ENCODE measurements at places on chromosomes 2 and 18.

- no peak for DNase-seq
These were observed at the start of gene CD226 for GRCh38 chr18:69947361-69948133. Gene CD226, minus strand, starts transcription at chr18:69947873. Its CDS starts 467 bp downstream, at chr18:69947406.

- DNase-seq: no peak
These were observed 36.2 kb downstream of the ADNP2 start for GRCh38 chr18:80145196-80145804.

DNA sequence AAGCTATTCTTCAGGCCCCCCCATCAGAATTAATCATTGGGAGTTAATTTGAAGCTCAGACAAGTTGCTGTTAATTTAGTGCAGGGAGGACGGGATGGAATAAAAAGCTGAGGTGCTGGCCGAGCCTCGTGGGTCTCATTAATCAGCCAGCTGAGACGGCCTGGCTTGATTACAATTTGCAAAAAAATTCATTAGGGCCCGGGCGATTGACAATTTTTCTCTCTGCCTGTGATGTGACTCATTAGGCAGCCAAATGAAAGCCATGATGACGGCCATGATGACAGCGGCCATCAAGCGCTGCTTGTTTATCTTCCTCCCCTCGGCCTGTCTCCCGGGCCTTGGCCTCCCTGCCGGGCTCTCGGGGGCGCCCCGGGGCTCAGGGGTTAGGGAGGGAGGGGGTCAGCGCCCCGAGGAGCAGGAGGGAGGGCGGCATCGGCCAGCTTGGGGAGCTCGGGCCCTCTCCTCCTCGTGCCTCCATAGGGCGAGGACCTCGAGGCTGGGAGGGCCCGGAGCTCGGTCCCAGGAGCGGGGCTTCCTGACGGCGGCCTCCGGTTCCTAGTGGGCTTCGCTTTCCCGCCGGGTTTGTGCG is 5.2 kb downstream of the GBX2 start:
- DNase-seq: no peak

GRCh38 chr2:216189410-216189809 is 80.3 kb downstream of the XRCC5 start:
- no peak for DNase-seq

GRCh38 chr2:185417688-185418087 is 320.9 kb upstream of the FSIP2 start:
- no peak for DNase-seq

GRCh38 chr18:75574187-75574586 is 146.7 kb upstream of the SMIM21 start:
- no peak for DNase-seq

DNA sequence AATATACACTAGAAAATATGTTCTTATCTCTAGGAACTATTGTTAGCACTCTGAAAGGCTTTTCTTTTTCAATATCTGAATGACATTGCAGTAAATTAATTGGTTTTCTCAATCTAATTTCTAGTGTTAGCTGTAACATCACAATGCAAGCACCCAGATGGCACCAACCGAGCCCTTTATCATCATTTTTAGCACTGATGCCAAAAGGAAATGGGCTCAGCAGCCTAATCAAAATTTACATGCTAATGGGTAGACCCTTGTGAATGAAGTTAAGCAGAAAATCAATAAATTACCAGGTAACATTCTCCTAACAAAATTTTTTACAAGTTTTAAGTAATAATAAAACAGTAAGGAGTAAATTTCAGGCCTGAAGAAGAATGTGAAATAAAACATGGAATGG is 53.5 kb upstream of the PGAP1 start:
- DNase-seq: no peak

DNA sequence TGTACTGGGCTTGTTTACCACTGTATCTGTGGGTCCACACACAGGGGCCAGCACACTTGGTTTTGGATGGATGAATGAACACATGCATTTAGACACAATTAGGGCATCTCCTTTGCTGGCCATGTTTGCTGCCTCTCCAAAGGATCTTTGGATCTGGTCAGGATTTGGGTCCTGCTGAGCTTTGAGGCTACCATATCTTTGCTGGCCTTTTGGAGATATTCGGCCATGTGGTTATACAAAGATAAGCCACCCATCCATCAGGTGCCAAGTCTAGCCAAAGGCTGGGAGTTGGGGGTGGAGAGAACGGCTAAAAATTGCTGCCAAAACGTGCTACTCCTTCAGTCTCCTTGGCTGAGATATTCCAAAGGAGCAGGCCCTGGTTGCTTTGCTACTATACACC is 18.2 kb upstream of the FZD7 start:
- no peak for DNase-seq

GRCh38 chr2:19797871-19798270 is 103.9 kb downstream of the TTC32 start:
- DNase-seq: no peak

DNA sequence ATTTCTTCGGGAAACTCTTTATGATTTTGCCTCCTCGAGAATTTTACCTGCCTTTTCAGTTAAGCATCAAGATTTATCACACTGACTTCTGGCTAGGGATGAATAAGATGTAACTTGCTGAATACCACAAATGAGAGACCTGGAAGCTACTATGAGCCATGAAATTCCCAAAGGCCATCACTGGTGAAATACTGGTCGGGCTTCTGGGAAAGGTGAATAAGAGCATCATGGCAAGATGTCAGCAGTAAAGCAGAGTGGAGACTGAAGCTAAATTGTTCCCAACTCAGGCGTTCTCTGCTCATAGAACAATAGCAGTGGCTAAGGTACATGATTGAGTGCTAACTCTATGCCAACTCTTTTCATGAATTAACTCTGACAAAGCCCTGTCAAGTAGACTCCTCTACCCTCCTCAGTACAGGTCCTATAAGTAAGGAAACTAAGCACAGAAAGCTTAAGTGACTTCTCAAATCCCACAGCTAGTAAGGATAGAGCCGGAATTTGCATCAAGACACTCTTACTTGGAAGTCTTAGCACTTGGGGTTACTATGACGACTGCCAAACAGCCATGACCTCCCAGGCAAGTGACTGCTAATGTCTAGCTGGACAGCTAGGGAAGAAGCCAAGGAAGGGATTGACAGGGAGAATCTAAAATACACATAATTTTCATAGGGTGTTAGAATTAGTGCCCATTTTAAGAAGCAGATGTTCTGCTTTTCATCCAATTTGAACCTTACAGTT is 22.7 kb upstream of the DSC3 start:
- no peak for DNase-seq

DNA sequence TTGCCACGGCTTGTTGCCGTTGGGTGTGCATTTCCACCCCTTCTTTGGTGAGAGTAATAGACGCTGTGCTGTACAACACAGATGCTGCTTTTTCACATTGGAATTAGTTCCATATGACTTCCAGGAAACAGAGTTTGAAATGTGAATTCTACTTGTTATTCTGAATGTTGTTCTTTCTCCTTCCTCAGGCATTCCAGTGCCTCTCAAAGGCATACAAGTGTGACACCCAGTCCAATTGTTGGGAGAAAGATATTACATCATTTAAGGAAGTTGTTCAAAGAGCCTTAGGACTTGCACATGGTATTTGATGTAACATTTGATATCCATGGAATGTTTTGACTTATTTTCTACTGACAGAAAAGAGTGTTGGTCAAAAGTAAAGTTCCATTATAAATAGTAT is 134.4 kb upstream of the LTBP1 start:
- DNase-seq: peak; percentile 64

GRCh38 chr2:231708773-231709635 is 679 bp downstream of the PTMA start:
- no peak for DNase-seq

- DNase-seq: peak; percentile 78
These were observed 331.1 kb downstream of the PLCL1 start for GRCh38 chr2:198135481-198135934.

DNA sequence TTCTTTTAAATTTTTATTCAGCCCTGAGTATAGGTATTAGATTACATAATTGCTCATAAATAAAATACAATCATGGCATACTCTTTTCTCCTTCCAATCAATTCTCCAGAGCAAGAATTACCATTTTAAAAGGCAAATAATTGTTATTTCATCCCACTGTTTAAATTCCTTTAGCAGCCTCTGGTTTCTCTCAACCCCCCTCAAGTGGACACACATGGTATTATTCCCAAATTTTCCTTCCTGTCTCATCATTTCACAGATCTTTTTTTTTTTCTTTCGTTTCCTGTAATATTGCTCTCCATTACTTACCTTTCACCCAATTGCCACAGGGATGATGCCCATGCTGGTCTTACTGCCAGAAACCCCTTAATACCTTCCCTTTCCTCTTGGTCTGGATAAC is 385.2 kb downstream of the RIT2 start:
- DNase-seq: no peak

DNA sequence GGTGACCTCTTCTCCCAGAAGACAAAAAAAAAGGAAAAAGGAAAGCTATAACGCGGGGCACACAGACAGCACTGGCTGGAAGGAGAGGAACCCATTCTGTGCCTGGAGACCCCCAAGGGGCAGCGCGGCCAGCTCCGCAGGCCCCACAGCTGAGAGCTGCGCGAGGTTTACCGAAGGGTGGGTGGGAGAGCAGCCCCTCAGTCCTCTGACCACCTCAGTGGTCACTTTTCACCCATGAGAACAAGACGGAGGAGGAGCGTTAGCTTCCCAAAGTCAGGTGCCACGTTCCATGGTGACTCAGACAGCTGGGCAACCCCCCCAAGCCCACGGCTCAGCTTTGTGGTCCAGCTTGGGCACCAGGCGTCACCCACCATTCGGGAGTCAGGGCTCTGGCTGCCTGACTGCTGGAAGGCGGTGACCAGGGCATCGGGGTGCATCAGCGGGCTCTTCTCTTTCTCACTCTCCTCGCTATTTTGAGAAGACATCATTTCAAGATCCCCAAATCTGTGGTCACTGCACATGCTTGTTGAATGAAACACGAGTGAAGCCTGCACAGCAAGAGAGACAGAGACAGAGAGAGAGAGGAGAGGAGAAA is 35.2 kb downstream of the RPL31 start:
- DNase-seq: no peak

GRCh38 chr2:12340164-12340563 is 376.6 kb upstream of the TRIB2 start:
- peak; percentile 98 for DNase-seq

DNA sequence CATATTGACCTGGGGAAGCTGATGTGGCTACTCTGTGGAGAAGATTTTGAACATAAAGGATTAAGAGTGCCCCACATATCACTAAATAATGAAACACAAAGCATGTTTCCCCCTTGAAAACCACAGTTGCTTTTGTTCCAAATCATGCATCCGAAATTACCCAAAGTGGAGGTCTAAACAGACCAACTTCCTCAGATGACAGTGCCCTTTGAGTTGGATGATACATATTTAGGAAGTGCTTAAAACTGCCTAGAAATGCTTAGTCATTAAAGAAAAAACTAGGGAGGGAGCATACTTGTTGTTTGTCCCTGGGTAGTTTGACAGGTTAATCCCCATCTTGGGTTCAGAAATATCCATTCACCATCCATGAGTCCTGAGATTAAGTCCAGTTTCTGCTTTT is 1070.3 kb downstream of the SUCLG1 start:
- DNase-seq: no peak
